Muscle of arm (tissue), 14 donors: ENCODE measurements at places on chromosomes 3 and 15.

- peak; percentile 69 for DNase-seq
Observed at GRCh38 chr3:133570139-133570936, 3.1 kb upstream of the CDV3 start.

GRCh38 chr3:130973406-130973805, 53.2 kb downstream of the ASTE1 start:
- DNase-seq = peak; percentile 11

- DNase-seq = no peak
Observed at GRCh38 chr3:23754215-23754614, 51.5 kb upstream of the UBE2E1 start.

DNA sequence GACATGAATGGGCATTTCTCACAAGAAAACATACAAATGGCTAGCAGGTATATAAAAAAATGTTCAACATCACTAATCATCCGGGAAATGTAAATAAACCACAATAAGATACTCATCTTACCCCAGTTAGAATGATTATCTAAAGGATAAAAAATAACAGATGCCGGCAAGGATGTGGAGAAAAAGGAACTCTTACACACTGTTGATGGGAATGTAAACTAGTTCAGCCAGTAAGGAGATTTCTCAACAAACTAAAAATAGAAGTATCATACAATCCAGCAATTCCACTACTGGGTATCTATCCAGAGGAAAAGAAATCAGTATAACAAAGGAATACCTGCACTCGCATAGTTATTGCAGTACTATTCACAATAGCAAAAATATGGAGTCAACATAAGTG, 124.2 kb downstream of the SATB1 start:
- DNase-seq = no peak

GRCh38 chr3:176687754-176688153, 509.5 kb downstream of the TBL1XR1 start:
- no peak for DNase-seq

DNA sequence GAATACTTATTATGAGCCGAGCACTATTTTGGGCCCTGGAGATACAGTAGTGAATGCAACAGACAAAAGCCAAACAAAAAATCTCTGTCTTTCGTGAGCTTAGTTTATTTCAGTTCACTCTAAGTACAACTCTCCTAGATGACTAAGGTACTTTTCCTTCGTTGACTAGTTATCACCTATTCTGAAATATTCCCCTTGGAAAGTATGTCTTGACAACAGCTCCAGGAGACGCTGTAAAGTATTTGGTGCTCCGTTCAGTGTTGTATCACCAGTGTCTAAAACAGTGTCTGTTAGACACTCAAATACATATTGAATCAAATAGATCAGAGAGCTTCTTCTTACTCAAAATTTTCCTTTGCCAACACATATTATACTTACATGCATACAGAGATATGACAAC, 119.6 kb downstream of the TFDP2 start:
- no peak for DNase-seq

- peak; percentile 92 for DNase-seq
Observed at GRCh38 chr3:73624821-73625665, at the start of gene PDZRN3. Gene PDZRN3, minus strand, starts transcription at chr3:73624941.

DNA sequence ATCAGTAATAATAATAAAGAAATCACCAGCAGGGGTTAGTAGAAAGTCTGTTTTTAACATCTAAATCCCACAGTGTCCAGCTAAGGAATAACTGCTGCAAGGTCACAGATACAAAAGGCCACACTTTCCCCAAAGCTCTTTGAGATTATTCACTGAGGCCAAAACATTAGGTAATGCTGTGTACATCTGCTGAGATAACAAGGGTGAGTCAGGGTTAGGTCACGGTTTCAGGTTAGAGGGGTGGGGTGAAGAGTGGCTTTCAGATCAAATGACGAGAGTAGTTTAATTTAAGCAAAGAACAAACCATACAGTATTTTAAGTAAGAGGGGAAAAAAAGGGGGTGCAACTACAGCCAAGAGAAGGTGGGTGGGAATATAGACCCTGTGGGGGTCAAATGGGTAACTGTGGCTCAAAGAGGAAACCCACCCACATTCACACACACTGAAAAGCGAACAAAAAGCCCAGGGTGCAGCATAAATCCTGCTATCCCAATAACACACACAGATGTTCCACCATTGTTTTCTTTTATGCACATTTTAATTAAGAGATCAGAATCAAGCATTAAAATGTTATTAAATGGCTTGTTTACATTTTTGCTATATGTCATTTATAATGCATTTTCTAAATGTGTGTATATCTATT, 412.9 kb downstream of the TIGIT start:
- DNase-seq = no peak

- DNase-seq = no peak
Observed at GRCh38 chr3:87867001-87867400, 191.8 kb downstream of the CGGBP1 start.

- no peak for DNase-seq
Observed at GRCh38 chr3:129793942-129794310, 99.6 kb downstream of the TMCC1 start.
